Stimulated activated CD8-positive, alpha-beta memory T cell treated with anti-CD3 and anti-CD28 coated beads, Interleukin-15, amount 100 ng/mL, for 24 hours (primary cell): ENCODE measurements at places on chromosomes 4 and X.

GRCh38 chrX:7987160-7988012 is 60.2 kb upstream of the PNPLA4 start:
- no peak for DNase-seq

DNA sequence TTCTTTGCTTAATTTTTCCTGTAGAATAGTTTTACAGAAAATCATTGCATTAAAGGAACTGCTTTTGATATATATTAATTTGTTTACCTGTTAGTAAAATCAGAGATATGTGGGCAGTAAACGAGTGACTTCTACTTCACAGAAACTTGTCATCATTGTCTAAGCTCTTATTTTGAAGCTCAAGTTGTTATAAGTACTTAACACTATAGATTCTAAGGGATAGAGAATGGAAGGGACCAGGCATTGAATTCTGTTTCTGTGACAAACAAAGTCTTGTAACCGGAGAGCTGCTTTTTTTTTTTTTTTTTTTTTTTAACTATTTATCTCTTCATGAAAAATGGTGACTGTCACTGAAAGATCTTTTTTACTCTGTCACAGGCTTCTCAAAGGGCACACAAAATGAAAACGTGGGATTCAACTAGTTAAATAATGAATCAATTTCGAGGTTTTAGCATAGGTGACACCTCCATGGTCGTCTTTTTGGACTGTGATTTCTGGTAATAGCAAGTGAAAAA is 14.4 kb downstream of the STK26 start:
- DNase-seq, result no peak

- no peak for DNase-seq
Measured at GRCh38 chrX:107935664-107936433, 46.3 kb downstream of the TEX13B start.

DNA sequence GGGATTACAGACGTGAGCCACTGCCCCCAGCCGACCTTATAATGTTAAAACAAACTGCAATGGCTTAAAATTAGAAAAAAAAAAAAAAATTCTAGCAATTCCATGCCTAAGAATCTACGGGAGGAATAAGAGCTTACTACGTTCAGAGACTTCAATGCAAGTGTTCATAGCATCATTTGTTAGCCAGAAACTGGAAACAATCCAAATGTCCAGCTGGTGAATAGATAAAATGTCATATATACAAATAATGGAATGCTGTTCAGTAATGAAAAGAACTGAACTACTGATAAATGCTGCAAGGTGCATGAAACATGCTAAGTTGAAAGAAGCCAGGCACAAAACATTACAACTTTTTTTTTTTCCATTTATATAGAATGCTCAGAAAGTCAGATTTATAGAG is 5.3 kb downstream of the EXOSC9 start:
- DNase-seq, result no peak

DNA sequence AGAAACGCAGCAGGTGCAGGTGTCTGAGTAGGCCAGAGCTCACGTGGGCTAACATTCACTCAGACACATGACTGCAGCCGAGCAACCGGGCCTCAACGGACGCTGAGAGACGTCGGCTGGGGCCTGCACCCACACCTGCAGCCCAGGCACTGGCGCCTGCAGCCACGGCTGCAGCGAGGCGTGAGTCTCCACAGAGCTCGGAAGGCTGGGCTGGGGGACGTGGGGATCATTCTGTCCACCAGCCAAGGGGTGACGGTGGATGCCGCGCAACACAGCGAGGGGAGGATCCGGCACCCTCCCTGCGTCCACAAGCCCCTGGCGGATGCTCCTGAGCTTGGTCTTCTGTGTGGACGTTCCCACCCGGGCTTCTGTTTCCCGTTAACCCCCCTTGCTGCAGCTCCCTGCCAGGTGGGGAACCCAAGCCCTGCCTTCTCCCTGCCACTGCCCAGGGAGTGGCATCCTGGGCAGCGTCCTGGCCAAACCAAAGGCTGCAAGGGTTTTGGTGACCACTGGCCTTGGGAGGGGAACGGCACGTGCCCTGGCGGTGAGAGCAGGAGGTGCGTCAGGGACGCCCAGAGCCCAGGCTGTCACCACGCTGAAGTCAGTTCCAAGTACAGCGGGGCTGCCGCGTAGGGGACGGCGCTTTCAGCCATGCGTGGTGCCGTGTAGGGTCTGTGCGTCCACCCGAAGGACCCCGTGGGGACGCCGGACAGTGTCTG is 16.3 kb downstream of the PPP2R3B start:
- no peak for DNase-seq

GRCh38 chr4:41446981-41447725 is 90.8 kb upstream of the LIMCH1 start:
- DNase-seq, result no peak

GRCh38 chr4:1596393-1596792 is 87.7 kb downstream of the FAM53A start:
- no peak for DNase-seq

DNA sequence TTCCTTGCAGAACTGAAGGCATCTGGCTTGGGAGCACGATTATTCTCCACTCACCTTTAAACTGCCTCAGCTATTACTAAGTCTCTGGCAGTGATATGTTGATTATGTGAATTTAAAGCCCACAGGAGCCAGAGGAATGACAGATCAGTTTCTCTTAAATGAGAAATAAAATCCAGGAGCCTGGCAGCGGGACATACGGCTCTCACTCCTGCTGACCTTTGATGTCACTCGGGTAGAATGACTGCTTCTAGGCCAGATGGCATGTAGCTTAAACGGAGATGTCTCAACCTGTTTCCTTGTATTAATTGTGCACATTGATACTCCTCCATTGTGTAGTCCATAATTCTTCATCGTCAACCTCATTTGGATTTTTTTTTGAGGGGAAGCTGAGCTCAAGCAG is 4.0 kb upstream of the CBLL2 start:
- no peak for DNase-seq

DNA sequence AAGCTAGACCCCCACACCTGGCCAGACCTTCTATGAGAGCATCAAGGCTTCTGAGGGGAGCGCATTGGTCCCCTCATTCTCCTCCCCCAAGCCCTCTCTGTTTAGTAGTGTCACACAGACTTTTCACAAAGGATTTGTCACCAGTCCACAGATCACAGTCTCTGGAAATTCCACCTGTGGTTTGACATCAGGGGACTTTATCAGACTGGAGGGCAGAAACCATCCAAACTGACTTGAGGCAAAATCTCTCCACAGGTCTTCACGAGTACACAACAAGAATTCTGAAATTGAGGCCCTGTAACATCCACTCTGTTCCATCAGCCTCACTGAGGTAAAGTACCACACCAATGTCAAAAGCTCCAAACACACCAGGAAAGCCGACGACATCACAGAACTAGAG is 112.5 kb downstream of the SH3KBP1 start:
- DNase-seq, result no peak

DNA sequence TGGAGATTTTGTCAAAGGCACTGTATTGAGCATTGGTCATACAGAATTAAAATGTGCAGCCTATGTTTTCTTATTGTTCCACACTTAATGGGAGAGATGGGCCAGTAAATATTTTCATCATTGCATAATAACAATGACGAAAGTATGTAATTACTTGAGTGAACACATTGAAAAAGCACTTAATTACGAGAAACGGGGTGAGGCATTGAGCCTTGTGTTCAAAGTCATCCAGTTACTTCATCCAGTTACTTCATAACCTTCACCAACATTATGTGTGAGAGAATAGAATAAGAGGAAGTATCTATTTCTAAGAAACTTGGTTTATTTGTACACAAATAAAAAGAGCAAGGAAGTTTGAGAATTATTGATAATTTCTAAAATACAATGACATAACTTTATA is 1427.0 kb downstream of the ADGRL3 start:
- DNase-seq, result no peak

DNA sequence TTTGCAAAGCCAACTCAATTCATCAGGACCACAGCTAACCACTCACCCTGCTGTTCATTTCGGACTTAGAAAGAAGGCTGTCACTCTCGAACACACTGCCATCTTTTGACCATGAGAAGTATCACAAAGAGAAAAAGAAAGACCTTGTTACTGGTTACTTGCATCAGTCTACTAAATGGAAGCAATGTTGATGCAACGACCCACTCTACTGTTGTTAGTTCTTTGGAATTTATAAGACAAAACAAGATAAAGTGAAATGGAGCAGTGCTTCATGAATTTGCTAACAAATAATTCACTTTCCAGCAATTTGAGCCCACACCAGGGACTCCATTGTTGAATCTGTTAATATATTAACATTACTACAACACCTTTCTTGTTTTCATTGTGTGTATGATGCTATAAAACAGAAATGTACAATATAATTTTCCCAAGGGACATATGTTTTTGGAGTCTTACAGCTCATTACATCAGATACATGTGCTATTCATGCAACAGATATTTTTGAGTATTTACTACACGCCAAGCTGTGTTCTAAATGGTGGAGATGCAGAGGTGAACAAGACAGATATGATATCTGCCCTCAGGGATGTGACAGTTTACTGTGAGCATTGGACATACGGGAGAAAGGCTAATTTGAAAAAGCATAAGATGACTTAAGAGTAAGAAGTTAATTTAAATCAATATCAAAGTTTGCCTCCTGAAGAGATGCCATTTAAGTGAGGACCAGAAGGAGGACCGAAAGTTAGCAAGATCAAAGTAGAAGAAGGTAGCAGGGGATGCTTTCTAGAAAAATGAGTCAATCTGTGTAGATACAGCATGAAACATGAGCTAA is 87.2 kb downstream of the AREG start:
- no peak for DNase-seq

DNA sequence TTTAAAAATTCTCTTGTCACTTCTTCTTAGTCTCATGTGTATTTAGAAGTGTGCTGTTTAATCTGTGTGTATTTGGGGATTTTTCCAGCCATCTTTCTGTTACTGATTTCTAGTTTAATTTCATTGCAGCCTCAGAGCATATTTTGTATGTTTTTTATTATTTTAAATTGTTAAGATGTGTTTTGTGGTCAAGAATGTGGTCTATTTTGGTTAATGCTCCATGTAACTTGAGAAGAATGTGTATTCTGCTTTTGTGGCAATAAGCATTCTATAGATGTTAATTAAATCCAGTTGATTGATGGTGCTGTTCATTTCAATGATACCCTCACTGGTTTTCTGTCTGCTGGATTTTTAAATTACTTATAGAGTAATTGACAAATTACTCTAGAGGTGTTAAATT is 38.9 kb downstream of the ANXA10 start:
- no peak for DNase-seq

DNA sequence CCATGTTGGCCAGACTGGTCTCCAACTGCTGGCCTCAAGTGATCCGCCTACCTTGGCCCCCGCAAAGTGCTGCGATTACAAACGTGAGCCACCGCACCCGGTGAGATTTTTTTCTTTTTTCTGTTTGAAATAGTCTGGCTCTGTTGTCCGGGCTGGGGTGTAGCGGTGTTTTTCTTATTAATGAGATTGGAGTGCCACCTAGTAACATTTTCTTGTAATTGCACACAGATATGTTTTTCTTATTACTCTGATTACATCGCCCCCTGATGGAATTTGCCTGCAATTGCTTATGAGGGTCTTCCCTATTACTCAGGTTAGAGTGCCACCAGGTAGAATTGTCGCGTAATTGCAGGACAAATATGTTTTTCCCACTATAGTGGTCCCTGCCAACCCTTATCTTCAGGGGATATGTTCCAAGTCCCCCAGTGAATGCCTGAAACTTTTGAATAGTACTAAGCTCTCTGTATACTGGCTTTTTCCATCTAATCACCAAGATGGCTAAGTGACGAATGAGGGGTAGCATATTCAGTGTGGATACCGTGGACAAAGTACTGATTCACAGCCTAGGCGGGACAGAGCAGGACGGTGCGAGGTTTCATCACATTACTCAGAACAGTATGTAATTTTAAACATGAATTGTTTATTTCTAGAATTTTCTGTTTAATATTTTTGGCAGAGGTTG is 8.6 kb upstream of the PDHA1 start:
- no peak for DNase-seq

DNA sequence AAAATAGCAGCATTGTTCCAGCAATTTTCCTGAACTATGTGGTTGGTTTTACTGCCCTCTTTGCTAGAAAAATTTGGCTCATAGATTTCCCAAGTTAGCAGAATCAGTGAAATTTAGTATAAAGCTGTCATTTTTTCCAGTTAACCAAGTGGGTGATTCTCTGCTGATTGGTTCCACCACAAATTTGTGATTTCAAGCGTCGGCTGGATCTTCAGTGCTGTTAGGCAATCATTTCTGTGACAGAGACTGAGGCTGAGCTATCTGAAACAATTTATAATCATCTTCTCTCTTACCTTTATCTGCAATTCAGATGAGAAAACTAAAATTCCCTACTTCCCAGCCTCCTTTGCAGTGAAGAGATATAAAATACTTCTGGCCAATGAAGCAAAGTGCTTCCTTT is 68.6 kb upstream of the OTUD4 start:
- no peak for DNase-seq

- no peak for DNase-seq
Measured at GRCh38 chr4:17664755-17665154, 50.3 kb downstream of the MED28 start.

GRCh38 chr4:113147498-113148111 is 98.2 kb downstream of the ANK2 start:
- no peak for DNase-seq

- DNase-seq, result no peak
Measured at GRCh38 chr4:87103691-87104187, 116.7 kb downstream of the KLHL8 start.

- no peak for DNase-seq
Measured at GRCh38 chr4:168321006-168321405, 2.5 kb upstream of the DDX60 start.

DNA sequence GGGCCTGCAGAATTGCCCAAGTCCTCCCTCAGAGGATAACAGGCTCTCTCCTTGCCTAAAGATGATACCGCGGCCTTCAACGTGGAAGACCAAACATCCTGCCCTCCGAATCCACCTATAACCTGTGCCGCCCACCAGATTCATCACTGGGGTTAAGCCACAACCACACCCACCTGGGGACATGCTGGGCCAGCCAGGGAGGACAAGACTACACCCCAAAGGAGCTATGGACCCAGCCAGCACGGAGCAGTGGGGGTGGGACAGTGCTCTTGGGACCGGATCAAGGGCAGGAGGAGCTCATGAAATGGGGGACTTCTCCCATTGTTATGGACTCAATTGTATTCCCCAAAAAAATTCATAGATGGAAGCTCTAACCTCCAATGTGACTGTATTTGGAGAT is 6.8 kb upstream of the MAN2B2 start:
- DNase-seq, result no peak

- no peak for DNase-seq
Measured at GRCh38 chr4:168152837-168153500, 60.6 kb downstream of the ANXA10 start.

DNA sequence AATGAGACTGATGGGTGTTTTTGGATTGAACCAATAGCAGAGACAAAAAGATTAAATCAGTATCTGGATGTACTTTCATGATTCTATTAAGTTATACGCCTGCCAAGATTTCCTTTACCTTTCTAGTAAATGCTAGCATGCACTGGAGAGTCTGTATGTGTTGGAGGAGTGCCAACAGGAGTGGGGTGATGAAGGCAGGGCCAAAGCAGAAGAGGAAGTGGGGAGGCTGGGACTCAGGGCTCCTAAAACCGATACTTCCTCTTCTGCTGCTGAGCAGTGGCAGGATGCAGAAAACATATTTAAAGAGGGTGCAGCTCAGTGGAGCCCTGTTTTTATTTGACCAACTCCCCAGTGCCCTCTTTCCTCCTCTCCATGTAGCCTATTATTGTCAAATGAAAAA is 5.6 kb downstream of the CYSLTR1 start:
- no peak for DNase-seq
